RKO (cell line): ENCODE measurements at places on chromosomes 1 and 21.
A peak's percentile ranks its signal among the peaks of the same experiment; 100 is the strongest.

DNA sequence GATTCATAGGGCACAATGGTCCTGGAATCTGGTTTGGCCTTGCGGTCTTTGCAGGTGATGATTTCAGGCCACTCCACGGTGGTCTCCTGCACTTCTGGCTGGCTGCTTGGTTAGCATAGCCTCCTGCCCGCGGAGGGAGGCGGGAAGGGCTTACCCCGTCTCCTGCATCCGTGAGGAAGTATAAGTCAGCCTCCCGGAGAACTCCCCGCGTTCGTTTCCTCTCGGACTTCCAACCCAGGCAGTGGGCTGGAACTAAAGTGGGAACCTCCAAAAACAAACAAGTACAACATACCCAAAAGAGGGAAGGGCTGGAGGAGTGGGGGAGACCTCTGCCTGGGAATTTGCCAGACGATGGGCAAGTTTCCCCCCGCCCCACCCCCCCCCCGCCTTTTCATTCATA is 939 bp upstream of the CCN1 start:
- DNase-seq = peak; percentile 81

GRCh38 chr1:248850124-248850523 is 8.8 kb downstream of the ZNF692 start:
- no peak for DNase-seq

- no peak for DNase-seq
Observed at GRCh38 chr21:26137379-26138060, 33.0 kb downstream of the APP start.

GRCh38 chr1:17575797-17576518 is 36.5 kb downstream of the ARHGEF10L start:
- DNase-seq = no peak

- no peak for DNase-seq
Observed at GRCh38 chr1:19229229-19229628, 19.2 kb upstream of the UBR4 start.

GRCh38 chr1:111197598-111198284 is 2.7 kb downstream of the DENND2D start:
- no peak for DNase-seq

DNA sequence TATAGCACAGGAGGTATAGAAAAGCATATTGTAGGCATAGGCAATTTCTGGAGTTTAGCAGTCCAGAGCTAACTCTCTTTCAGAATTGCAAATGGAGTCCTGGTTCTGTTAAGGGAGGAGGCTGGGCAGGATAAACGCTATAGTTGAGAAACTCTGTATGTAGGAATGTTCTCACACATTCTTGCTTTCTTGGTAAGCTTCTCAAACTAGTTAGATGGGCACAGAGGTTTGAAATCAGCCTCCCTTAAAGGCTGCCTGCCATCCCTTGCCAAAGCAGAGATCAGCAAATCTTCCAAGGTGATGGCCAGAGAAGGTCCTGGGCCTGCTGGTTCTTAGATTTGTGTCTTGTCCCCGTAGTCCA is 42.9 kb upstream of the TADA1 start:
- no peak for DNase-seq
